ENCODE measurements at places on chromosomes 2 and 18.

DNA sequence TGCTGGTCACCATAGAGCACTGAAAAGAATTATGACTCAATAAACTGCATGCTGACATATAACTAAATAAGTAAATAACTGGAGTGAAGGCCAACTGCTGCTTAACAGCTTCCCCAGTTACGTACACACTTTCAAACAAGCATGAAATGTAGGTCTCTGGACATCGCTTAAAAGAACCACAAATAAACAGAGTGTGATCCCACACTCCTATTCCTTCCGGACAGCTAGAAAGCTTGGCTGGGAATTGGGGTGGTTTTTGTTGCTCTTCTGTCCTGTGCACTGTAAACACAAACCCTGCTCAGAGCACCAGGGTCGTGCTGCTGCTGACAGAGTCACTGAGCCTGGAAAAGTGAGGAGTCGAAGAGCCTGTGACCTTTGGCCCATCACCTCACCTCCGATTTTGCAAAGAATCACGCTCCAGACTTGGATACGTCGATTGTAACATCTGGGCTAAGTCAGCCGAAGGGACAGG is 162.7 kb upstream of the NT5C1B start:
- no peak for DNase-seq

- DNase-seq: no peak
Observed at GRCh38 chr18:51614033-51614432, 416.6 kb upstream of the MEX3C start.

DNA sequence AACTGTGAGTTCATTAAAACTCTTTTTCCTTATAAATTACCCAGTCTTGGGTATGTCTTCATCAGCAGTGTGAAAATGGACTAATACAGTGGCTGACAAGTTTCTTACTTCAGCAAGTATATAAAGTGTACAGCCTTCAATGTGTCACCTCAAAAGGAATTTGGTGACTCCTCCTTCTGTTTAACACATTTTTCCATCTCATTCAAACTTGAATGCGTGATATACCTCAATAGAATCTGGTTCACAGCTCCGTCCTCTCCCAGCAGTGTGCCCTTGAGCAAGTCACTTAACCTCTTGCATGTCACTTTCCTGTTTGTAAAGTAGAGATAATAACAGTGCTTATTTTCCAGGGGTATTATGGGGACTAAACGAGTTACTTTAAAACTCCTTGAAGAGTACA is 159.6 kb downstream of the CCBE1 start:
- DNase-seq: no peak

- no peak for DNase-seq
Observed at GRCh38 chr2:218888341-218888740, 7.7 kb downstream of the WNT10A start.

DNA sequence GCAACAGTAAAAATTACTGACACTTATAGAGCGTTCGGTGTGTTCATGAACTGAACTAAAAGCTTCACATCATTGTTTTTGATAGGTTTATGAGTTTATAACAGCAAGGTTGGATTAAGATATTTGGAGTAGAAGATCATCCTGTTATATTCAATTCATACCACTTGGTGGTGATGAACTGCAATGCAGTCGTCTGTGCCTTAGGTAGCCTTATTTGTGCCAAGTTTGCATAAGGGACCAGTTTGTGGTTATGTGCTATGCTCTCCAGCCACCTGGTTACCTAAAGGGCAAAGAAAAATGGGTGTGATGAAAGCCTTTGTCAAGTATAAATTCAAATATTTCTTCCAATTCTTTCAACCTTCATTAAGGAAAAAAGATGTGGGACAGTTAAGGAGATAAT is 150.9 kb upstream of the KCNH7 start:
- no peak for DNase-seq

GRCh38 chr2:29022679-29023078 is 41.6 kb downstream of the TOGARAM2 start:
- DNase-seq: no peak

DNA sequence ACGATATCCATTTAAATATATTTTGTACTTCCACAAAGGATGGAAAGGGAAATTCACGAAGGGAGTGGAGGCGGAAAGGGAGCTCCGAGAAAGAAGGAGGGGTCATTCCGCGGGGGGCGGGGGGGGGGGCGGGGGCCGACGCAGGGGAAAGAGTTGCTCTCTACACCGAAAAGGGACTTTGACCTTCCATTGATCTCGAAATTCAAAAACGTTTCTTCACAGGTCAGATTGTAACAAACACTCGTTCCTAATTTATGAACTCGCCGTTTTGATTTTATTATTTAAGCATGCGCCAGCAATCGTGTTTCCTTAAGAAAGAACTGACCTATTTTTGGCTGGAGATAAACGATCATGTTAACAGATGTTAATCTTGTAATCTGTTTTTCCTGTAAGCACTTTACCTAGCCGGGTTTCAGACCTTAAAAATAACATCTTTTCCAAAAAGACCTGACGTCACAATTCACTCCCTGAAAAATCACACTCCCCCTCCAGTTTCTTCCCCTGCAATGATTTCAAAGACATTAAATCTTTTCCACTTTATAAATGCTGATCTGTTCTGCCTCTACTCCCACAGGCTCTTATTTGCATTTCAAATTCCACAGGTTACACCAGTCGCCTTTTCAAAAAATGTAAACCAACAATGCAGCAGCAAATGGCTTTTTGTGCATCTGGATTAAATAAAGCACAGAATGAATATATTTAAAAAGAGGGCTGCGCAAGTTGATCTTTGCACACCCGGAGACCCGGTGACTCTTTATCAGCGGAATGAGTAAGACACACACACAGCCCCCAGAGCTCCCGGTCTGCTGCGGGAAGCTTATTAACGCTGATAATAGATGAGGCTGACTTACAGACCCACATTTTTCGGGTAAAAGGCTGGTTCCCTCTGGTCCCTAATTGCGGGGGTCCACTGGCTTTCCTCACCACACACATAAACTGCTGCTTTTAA is 1.6 kb downstream of the ZNF516 start:
- no peak for DNase-seq

DNA sequence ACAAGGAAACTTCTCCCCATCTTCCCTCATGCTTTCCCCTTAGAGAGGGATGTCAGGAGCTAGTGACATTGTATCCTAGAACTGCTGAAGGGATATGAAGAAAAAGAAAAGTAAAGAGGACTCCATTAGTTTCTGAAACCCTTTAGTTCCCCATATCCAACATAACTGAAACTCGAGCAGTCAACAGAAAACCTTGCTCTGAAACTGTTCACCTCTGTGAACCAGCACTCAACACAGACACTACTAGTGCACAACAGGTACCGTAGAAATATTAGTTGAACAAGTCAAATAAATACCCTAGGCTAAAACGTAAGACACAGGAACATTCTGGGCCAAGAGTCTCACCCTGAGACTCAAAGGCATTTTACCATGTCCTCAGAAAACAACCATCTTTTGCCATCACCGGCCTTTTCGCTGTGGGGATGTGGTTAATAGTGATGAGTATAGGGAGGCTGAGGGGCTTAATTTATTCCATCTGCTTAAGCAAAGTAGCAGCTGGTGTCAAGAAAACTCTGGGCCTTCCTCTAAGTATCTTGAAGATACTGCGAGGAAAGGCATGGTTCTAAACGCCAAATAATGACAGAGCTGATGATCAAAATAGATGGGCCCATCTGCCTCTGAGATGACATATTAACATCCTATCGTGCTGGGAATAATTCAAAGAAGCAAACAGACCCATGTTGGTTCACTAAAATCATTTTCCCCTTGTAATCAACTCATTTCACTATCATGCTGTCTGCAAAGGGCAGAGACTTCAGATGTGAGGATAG is 156.8 kb downstream of the STK39 start:
- no peak for DNase-seq

- no peak for DNase-seq
Observed at GRCh38 chr2:128746356-128746755, 427.7 kb upstream of the HS6ST1 start.

DNA sequence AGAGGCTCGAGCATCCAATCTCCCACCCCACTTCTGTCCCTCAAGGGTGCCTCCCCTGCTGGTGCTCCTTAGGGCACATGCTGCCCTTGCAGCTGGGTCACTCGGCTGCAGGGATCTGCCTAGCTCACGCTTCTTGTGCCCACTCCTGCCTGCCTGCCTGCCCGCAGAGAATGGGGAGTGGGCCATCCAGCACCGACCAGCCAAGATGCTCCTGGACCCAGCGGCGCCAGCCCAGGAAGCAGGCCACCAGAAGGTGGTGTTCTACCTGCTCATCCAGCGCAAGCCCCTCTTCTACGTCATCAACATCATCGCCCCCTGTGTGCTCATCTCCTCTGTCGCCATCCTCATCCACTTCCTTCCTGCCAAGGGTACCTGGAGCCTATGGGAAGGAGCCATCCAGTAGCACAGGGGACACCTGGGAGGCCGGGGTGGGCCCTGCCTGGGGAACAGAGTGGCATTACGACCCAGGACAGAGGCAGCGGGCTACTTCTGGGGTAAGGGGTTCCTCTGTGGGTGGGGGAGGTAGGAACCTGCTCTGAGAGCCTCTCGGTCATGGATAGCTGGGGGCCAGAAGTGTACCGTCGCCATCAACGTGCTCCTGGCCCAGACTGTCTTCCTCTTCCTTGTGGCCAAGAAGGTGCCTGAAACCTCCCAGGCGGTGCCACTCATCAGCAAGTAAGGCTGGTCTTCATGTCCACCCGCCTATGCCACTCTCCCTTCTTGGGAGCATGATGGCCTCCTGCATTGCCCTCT is 3.4 kb downstream of the CHRNG start:
- no peak for DNase-seq

DNA sequence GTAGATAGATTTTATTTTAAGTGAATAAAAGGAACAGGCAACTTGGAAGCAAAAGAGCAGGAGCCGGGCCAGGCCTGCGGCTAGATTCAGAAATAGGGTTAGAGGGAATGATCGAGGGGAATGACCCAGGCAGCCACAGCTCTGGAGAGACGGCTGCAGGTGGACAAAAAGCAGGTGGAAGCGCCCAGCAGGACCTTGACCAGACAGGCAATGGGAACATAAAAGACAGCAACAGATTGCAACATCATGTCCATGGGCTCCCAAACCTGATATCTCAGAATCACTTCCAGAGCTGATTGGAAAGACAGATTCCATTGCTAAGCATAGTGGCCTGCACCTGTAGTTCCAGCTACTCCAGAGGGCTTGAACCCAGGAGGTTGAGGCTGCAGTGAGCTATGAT is 28.6 kb upstream of the STEAP3 start:
- no peak for DNase-seq

GRCh38 chr2:28484835-28485234 is 11.0 kb upstream of the PLB1 start:
- no peak for DNase-seq

DNA sequence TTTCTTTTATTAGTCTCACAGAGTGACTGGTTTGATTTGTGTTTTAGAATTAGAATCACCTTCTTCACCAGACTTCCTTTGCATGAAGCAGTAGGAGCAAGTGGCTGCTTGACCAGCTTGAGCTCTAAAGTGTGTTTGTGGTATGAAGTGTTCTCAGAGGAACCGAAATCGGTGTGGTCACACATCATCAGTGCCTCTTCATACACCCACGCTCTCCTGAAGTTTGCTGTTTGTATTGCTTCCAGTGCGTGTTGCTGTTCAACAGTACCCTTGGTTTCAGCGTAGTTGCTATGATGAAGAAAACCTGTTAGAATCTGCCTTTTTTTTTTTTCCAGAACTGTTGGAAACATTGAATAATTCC is 77.9 kb downstream of the LIMS1 start:
- no peak for DNase-seq

- no peak for DNase-seq
Observed at GRCh38 chr2:190763901-190764514, 115.1 kb downstream of the NAB1 start.

All from amniotic stem cell (primary cell).